ENCODE measurements at places on chromosomes 3 and 15. TPM values are rescaled to one million over a fixed set of nuclear protein-coding genes. Genes with fewer than 3 reads are reported as not detected.

- DNase-seq: no peak
Measured at GRCh38 chr3:35537265-35537664, 102.1 kb upstream of the ARPP21 start.

Gene IMPG2
- 0.24 TPM for total RNA-seq

GRCh38 chr3:103059432-103059831 lies 624.6 kb downstream of the ZPLD1 start:
- no peak for DNase-seq

DNA sequence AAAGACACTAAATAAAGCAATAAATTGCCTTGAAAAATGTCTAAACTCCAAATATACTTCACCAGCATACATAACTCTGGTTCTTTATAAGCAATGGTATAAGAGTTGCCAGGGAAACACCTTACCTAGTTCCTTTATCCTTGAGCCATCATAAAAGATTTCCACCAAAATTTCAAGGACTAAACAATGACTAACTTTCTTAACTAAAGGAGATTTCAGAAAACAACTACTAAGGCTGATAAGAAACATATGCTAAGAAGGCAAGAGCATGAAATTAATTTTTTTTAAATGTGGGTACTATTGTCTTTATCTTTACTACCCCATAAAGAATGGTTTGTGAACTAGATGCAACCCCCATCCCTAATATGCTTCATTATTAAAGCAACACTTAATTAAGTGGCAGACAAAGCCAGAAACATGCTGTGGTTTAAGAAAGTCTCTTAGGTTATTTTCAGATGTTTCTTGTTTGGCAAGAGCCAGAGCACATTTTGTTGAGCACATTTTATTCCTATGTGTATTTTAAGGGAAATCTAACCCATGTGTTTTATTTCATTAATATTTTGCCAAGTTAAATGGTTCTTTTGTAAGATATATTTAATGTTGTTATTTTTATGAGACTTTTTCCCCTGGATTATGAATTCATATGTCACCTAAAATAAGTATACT lies 17.4 kb upstream of the VEPH1 start:
- no peak for DNase-seq

GRCh38 chr15:34610354-34610753 lies 26.9 kb upstream of the GOLGA8B start:
- DNase-seq: no peak

Gene TM2D3
- total RNA-seq: 32.6 TPM

DNA sequence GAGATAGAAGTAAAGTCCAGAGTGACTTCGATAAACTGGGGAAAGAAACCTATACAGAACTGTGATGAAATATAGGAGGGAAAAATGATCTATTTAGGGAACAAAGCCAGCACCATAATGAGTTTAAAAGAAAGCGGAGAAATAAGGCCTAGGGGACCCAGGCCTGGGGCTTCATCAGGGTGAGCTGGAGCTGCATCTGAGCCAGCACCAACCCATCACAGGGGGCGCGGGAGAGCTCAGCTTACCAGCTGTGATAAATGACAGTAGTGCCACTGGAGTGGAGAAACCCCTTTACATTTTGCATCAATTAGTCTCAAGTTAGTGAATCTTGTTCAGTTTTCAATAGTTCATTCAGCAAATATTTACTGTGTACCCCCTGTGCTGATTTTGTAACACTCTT lies 21.3 kb downstream of the PODXL2 start:
- no peak for DNase-seq

GRCh38 chr3:126358816-126359181 lies 1.6 kb upstream of the KLF15 start:
- no peak for DNase-seq

Gene SUSD5
- total RNA-seq: 10.9 TPM

Gene SLC22A13
- 0.94 TPM for total RNA-seq

DNA sequence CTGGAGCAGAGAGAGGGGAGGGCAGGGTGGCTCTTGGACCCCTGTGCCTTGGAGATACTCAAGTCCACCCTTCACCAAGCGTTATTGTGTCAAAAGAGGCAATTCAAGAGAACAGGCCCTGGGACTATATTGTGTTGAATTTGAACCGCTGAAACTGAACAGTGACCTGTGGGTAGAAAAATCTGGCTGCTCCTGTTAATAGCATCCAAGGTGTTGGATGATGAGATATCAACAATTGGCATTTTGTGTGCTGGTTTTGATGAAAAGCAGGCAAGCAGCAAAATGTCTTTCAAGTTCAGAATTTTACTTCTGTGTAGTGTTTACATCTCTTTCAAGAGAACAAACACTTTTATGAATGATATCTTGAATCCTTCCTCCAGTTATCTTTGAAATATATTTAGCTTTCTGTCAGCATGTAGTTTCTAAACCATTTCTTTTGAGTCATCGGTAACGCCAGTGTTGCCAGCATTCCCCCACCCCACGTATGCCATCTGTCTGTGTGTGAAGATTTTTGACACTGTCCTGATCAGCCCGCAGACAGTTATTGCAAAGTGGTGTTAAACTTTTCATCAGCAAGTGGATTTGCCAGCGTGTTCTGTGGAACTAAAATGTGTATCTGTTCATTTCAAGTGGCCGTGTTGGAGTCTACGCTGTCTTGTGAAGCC lies 34.8 kb downstream of the PDHB start:
- no peak for DNase-seq

All from omental fat pad (tissue), 4 donors.